ENCODE measurements at places on chromosomes 6 and 20.

DNA sequence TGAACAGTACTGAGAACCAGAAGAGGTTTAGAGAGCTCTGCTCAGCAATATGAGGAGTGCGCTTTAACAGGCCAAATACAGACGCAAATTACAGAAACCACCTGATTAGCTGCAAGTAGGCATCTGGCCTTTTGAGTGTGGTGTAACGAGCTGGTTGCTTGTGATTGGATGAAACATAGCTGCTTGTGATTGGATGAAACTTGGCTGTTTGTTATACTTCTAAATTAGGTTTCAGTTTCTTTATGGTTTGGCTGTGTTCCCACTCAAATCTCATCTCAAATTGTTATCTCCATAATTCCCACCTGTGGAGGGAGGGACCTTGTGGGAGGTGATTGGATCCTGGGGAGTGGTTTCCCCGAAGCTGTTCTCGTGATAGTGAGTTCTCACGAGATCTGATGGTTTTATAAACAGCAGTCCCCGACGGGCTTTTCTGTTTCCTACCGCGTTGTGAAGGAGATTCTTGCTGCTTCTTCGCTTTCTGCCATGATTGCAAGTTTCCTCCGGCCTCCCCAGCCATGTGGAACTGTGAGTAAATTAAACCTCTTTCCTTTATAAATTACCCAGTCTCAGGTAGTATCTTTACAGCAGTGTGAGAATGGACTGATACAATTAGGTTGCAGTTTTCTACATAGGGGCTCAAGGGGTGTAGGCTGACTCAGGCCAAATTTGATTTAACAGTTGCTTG lies 655.9 kb upstream of the MAN1A1 start:
- no peak for DNase-seq

DNA sequence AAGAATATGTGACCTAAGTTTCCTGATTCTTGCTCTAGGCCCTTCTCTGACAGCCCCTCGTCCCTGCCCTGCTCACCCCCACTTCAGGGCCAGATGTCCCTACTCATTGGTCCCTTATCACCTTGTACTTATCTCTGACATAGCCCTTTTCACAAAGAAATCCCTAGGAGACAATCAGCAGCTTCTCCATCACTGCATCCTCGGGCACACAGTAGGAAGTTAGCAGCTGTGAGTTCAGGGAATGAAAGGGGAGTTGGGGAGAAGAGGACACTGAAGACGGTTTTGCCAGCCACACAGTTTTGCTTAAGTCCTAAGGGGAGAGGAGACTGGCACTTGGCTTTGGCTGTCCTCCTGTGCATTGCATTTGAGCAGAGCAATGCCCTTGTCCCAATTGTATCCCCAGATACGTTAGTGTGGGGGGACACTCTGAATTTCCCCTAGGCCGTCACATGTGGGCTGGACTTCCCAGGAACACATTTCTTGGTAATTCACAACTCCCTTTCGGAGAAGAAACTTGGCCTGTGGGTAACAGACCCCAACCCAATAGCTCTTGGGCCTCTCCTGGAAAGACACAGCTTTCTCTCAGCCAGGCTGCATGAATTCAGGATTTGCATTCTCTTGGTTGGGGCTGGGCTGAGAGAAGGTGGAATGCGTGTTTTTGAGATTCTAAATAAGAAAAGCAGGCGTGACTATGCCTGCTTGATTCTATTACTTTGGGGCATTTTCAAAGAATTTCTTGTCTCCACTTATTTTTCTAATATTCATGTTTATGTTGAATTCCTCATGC lies 177.6 kb downstream of the UST start:
- no peak for DNase-seq

GRCh38 chr20:44861531-44862006 lies 23.9 kb upstream of the YWHAB start:
- no peak for DNase-seq

DNA sequence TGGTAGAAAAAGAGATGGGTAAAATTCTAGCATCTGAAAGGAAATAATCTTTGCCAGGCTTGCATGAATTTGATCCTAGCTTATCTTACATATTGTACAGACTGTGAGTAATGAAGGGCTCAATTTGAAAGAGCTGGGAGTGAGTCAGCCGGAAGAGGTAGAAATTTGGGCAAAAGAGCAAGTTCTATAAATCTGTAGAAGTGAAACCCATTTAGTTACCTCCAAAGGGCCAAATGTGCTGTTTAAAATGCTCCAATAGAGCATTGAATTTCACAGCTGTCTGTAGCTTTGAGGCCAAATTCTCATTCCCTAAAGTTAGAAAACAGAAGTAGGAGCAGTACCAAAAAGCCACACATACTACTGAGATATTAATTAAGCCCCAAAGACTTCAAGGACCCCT lies 466.1 kb downstream of the BTBD3 start:
- no peak for DNase-seq

DNA sequence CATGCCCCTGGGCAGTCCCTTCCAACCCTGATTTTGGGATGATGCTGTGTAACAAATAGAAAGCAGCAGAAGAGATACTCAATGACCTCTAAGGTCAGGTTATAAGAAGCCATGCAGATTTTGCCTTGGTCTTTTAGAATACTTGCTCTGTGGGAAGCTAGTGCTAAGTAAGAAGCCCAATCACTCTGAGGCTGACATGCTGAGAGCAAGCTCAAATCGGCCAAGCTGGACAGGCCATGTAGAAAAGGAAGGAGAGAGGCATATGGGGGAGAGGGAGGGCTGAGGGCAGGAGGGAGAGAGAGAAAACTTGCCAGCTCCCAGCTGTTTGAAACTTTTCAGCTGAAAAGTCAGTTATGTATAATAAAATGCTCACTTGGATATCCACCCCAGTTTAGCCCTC lies 1021.6 kb upstream of the MAP3K7 start:
- no peak for DNase-seq

GRCh38 chr6:5670811-5671561 lies 335.7 kb downstream of the NRN1 start:
- no peak for DNase-seq

GRCh38 chr6:24148684-24149083 lies 22.7 kb downstream of the NRSN1 start:
- DNase-seq = no peak

- DNase-seq = no peak
Measured at GRCh38 chr20:54063992-54064676, 6.3 kb downstream of the BCAS1 start.

DNA sequence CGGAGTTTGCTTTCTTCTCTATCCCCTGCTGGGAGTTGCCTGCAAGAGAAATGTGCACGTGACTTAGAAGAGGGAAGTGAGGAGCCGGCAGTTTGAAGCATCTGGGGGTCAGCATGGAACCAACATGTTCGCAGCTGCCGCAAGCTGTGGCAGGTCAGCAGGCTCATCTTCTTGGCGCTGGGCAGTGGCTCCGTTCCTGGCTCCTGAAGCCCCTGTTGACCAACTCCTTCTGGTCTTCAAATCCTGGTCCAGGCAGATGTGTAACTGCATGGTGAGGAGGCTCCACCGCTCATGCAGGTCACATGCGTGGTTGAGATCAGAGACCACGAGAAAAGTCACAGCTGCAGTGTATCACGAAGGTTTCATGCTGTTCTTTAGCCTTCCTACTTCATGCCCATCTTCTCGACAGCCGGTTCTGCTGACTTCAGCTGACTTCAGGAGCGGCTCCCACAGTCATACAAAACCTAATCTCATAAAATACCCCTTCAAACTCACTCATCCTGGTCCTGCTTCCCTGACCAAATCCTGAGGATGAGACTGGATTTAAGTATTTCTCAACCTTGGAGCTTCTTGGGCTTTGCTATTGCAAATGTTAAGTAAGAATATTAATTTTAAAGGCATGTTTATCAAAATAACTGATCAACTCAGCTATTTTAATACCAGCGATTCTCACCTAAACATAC lies 44.9 kb upstream of the BCAS1 start:
- DNase-seq = no peak

- DNase-seq = no peak
Measured at GRCh38 chr6:90905351-90905750, 318.5 kb upstream of the MAP3K7 start.

GRCh38 chr20:5651746-5652145 lies 98.5 kb upstream of the SHLD1 start:
- DNase-seq = no peak

DNA sequence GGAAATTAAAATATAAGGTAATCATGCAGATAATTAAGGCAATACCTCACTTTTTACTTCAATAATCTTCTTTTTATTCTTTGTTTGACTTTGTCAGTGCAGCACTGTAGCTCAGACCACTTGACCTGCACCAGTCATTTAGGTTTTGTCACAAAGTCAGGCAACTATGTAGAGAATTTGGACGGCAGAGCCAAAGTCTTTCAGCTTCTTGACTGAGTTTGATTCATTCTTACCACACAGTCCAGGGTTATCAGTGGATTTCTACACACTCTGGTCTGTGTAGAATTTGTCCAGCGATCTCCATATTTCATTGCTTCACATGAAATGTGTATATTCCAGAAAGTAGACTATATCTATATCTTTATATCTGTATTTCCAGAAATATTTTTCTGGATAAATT lies 107.3 kb downstream of the TFAP2B start:
- no peak for DNase-seq

- DNase-seq = no peak
Measured at GRCh38 chr6:30260036-30260504, 46.9 kb upstream of the TRIM26 start.

GRCh38 chr6:30200551-30201281 lies 12.5 kb downstream of the TRIM26 start:
- no peak for DNase-seq

- DNase-seq = no peak
Measured at GRCh38 chr6:166470863-166471410, 88.2 kb upstream of the MPC1 start.

- DNase-seq = no peak
Measured at GRCh38 chr6:4714961-4715501, 61.2 kb upstream of the CDYL start.

DNA sequence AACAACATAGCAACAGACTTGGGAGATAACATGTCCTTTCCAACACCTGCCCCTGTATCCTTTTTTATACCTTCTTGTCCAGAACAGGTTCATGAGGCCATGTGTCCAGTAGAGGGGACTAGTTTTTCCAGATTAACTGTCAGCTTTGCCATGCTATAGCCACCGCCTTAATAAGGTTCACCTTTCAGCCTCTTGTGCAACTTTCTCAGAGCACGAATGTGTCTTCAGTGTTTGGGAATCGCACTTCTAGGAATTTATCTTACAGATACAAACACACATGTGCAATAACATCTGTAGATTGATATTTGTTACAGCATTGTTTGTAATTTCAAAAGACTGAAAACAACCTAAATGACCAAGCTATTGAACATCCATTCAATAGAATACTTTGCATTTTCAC lies 21.4 kb downstream of the NCR2 start:
- no peak for DNase-seq

DNA sequence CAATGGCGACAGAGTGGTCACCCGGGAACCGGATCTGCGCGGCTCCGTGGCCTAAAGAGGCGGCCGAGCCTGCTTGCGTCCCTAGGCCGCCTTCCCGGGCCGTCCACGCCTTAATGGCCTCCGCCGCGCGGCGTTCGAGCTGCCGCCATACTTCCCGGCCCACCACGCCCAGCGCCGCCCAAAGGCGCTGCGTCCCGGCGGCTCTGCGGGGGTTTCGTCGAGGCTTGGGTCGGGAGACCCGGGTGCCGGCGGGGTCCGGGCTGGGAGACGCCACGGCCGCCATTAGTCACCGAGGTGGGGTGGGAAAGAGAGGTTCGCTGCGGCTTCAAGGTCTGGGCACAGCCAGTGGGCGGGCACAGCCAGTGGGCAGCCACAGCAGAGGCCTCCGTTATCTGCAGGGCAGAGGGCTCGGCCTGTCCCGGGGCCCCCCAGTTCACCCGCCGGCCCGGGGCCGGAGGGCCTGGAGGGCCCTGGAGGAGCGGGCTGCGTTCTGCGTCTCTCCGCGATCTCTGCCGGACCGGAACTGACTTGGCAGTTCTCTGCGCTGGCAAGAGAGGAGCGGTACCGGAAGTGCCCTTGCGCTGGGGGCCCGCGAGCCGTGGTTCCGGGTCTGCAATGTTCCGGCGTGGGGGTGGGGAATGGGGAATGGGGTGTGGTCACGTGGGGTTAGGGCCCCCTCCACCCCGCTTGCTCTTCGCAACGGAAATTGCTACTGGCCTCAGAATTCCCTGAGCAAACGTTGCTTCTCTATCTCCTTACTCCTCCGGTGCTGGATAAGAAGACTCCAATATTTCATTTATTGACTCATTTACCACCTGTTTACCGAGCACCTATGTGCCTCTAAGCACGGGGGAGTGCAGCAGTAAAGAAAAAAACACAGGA lies 82.3 kb downstream of the CNBD2 start:
- DNase-seq = peak; percentile 88

DNA sequence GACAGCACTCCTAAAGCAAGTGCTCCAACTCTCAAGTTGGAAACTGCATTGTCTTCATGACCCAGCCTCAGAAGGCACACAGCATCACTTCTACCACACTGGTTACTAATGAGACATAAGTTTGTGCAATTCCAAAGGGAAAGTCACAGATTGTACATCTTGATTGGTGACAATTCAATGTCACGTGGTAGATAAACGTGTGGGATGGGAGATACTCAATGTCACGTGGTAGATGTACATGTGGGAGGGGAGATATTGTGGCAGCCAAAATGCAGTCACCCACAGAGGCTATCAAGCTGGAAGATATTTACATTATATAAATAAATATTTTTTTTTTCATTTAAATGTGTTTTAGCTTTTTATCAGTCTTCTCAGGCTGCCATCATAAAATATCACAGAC lies 393.3 kb downstream of the KIF16B start:
- no peak for DNase-seq

DNA sequence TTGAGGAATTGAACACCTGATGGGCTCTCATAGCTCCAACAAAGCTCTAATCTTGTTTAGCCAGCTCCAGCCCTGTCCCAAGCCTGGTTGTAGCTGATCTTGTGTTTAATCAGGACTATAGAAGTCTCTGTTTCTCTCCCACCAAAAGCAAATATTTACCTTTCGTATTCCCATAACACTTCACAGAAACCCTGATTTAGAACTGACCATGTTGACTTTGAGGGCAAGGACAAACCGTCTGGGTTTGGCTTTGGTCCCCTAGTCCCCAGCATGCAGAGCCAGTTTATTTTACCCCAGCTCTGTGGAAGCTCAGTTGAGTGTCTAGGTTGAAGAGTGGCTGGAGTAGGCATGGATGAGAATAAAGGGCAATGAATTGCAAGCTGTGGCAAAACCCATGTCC lies 18.0 kb upstream of the SIM1 start:
- no peak for DNase-seq

GRCh38 chr20:10178727-10179313 lies 39.8 kb upstream of the SNAP25 start:
- no peak for DNase-seq

- DNase-seq = no peak
Measured at GRCh38 chr6:126147291-126147815, 161.0 kb downstream of the TRMT11 start.

Data from activated CD4-positive, alpha-beta T cell treated with anti-CD3 and anti-CD28 coated beads, Interleukin-2, amount 50 U/mL, for 24 hours (primary cell).